CD4-positive, alpha-beta T cell treated with Interleukin-6 at 100 ng/mL for 8 hours (primary cell): ENCODE measurements at places on chromosomes 5 and 9.
A peak's percentile ranks its signal among the peaks of the same experiment; 100 is the strongest.

GRCh38 chr5:140345919-140346347 lies 470 bp downstream of the HBEGF start:
- no peak for DNase-seq

GRCh38 chr5:80227979-80228596 lies 27.8 kb downstream of the SERINC5 start:
- no peak for DNase-seq

DNA sequence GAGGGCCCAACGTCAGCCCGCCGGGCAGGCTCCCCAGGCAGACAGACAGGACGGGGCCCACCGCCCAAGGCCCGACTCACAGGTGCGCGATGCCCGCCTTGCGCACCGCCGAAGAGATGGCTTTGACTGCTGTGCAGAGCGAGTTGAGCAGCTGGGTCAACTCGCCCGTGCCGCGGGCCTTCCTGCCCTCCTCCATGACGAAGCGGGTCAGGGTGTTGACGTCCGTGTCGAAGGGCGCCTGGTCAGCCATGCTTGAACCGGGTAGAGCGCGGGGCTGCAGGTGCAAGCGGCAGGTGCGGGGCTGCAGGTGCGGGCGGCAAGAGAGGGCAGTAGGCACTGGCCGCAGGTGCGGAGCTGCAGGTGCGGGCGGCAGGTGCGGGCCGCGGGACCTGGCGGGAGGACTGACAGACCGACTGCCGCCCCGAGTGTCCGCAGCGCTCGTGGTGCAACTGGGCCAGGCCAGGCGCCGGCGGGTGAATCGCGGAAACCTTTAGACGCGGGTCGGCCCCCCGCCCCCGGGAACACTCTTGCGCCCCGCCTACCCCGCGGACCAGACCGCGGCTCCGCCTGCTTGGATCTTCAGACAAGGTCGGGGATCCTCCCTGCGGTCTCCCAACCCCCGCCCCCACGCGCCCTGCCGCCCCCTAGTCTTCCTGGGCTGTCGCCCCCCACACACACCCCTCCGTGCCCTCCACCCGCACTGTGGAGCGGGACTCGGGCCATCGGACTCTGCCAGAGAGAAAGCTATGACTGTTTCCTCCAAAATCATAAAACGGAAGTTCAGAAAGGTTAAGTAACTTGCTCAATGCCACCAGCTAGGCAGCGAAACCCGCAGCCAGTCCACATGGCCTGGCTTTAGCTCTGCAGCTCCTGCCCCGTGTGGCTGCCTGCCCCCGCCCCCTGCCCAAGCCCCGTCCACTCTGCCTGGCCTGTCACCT lies at the start of gene FBP1:
Gene FBP1, minus strand, starts transcription at position 458 of the 938 bp plus-strand sequence. Its CDS starts 208 bp downstream, at position 250.
- no peak for DNase-seq

DNA sequence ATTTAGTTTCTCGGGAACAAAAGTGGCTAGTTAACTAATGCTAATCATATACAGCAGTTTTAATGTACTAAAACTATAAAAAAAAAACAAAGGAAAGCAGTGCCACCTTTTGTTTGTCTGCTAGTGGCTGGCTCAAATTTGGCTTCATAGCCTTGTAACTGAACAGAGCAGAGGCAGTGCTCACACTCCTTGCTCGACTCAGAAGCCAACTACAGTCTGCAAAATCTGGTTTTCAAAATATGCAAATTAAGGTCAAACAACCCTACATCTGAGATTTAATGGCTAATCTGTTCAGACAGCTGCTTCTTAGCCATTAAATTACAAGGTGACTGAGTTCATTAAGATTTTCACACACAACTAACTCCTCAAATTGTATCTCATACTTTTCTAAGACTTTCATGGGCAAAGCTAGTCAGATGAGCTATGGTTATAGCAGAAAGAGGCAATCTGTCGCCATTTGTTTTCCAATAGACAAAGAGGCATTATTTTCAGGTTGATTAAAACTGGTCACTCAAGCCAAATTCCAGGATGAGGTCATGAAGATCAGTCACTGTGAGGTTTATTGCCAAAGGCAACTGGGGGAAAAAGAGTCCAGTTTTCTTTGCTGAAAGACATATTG lies 56.8 kb upstream of the EPB41L4A start:
- no peak for DNase-seq

DNA sequence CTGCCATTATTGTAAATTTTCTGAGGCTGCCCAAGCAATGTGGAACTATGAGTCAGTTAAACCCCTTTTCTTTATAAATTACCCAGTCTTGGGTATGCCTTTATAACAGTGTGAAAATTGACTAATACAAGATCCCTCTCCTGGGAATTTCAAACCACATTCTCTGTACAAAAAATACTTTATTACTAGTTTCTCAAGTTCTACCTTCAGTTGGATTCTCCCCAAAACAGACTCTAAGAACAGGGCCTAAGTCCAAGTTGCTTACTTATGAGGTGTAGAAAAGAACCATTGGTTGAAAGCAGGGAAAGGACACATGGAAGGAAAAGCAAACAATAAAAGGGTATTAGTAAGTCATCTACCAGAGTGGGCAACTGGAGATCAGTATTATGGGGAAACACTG lies 343.2 kb downstream of the TMEM232 start:
- DNase-seq = no peak

GRCh38 chr9:120256146-120256545 lies 323.8 kb downstream of the CDK5RAP2 start:
- no peak for DNase-seq

- DNase-seq = no peak
These were observed 309.1 kb downstream of the SPOCK1 start for GRCh38 chr5:137190031-137190430.

- peak; percentile 91 for DNase-seq
These were observed at the start of gene TNIP1 for GRCh38 chr5:151080613-151081430. TNIP1 (minus strand) TSS chr5:151081034; CDS start chr5:151065095, 15,939 bp downstream.

DNA sequence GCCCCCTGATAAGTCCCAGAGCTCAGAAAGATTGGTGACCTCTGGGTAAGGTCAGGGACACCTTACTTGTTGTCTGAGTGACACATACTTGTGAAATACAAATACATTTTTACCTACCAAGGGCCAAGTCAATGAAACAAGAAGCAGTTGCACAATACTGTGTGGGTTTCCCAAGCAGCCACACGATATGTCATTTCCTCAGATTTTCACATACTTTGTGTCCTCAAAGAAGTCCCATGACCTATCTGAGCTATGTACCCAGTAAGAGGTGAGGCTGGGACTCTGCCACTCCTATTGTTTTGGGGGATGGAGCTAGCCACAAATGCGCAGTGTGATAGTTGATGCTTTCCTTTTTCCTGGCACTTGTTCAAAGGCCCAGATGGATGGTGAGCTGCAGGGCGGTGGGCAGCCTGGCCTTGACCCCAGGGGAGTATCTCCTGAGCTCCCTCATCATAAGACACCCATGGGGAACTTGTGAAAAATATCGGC lies 4.8 kb upstream of the SLC25A51 start:
- DNase-seq = no peak

DNA sequence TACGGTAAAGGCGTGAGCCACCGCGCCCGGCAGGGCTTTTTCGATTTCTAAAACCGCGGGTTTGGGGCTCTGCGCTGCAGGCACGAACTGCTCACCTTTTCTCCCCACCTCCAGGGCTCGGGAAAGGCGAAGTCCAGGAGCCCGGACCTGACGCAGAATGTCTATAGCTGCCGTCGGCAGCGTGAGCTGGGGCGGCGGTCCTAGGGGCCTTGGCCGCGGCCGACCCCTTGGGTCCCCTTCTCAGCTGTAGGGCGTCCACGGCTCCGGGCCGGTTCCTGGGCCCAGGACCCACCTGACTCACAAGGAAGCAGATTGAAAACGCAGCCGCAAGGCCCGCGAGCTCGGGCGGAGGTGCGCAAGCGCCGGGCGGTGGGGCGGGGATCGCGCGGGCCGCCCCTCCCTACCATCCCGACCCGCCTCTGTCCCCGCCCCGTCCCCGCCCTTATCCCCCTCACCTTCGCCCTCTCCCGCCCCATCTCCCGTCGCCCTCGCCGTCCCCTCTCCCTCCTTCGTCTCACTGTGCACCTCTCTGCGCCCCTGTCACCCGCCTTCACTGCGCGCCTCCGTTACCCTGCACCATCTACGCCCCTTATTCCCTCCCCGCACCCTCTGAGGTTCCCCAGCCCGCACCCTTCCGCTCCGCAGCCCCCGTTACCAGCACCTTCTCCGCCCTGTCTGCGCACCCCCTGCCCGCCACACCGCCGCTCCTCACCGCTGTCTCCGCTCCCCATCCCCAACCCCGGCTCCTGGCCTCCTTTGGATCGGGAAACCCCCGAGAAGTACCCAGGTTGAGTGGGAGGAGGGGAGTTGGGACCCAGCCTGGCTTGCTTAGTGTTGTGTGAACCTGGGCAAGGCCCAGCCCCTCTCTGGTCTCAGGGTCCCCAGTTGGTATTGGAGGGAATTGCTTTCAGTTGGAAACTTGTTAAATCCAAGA lies at the start of gene HDHD3:
Gene HDHD3, minus strand, starts transcription at position 353 of the 934 bp plus-strand sequence. CDS start 2,632 bp downstream, outside the sequence.
- DNase-seq = peak; percentile 88

DNA sequence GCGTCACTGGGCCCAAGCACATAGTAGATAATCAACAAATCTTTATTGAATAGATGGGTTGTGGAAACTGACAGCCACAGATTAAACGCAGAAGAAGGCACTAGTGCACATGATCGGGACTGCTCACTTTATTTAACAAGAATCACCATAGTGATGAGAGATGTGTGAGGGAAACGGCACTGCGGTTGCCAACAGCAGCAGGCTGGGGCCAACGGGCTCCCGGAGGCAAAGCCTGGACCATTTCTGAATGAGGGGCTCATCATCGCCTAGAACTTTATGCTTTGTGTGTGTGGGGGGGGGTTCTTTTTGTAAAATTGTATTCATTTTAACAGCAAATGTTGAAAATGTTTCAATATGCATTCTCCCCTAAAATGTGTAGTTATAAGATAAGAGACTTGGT lies 61.9 kb upstream of the RUFY1 start:
- DNase-seq = no peak

GRCh38 chr5:73796164-73797131 lies 170.5 kb downstream of the ARHGEF28 start:
- DNase-seq = no peak

- no peak for DNase-seq
These were observed 87.3 kb downstream of the INSYN2B start for GRCh38 chr5:169893010-169893409.

DNA sequence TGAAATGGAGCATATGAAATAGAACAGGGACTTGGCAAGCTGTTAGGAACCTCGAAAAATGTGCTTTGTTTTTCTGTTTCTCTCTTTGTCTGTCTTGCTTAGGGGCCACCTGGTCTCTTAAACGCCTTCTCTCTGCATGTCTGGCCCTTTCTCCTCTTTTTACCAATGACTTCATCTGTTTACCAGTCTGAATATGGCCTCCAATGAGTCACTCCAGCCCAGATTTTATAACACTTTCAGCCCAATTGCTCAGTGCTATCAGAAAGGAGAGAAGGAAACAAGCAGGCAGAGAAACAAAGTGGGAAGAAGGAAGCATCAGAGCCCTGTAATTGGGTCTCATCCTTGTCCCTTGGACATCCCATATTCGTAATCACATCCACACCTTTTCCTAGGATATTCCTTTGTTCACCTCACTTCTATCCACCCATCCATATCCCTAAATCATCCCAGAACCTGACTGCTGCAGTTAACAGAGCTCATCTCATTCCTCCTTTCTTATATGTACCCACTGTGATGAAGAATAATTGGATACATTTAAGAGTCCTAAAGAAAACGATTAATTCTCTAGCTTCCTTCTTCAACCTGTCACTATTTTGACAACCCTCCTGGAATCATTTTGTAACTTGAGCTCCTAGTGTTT lies 151.8 kb upstream of the GPR151 start:
- no peak for DNase-seq

GRCh38 chr9:37958154-37958553 lies 54.2 kb upstream of the SLC25A51 start:
- no peak for DNase-seq

GRCh38 chr5:68502531-68502930 lies 287.0 kb downstream of the PIK3R1 start:
- no peak for DNase-seq

DNA sequence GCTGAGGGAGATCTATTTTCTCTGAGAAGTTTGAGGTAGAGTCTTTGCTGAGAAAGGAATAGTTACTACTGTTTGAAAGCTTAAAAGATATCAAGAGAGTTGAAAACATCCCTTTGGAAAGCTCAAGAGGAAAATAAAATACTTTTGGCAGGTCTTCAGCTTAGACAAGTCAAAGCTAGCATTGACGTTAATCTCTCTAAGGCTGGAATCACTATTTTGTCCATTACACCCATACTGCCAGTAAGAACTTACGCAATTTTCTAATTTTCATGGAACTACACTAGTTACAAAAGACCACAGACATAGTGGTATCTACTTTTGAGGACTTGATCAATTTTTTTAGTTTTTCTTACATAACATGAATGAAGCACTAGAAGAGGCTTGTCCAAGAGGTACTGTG lies 494.9 kb downstream of the PSAT1 start:
- DNase-seq = no peak

DNA sequence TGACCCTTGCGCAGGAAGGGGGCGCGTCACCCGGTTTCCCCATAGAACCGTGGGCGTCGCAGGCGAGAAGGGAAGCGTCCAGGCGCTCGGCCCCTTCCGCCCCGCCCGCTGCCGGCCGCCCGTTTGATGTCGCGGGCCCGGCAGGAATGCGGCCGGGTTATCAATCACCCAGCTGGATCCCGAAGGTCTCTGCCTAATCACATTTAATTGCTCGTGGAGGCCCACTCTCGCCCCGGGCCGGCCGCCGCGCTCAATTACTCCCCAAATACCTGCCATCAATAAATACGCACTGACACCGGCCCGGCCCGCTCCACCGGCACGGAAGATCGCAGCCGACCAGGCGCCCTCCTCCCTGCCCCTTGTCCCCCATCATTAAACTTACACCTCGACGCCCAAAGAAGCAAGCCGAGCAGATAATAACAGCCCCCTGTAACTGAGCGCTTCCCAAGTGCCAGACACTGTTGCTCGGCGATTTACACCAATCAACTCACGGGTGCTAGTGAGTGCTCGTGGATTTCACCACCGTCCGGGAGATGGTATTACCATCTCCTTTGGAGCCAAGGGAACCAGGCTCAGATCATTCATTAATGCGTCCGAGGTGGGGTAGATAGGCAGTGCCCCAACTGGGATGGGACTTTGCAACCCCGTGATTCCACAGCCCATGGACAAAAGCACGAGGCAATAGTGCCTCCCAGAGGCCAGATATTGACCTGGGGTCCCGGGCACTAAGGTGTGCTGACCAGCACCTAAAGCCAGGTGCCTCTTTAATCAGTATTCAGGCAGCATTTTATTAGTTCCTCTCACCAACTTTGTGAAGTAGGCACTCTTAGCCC lies 11.3 kb downstream of the MSX2 start:
- DNase-seq = no peak

- DNase-seq = no peak
These were observed 47.1 kb upstream of the ZNF354A start for GRCh38 chr5:178777520-178777919.

GRCh38 chr5:120778491-120779484 lies 314.7 kb downstream of the PRR16 start:
- no peak for DNase-seq

GRCh38 chr5:157164521-157164920 lies 1.5 kb downstream of the GARIN3 start:
- no peak for DNase-seq

DNA sequence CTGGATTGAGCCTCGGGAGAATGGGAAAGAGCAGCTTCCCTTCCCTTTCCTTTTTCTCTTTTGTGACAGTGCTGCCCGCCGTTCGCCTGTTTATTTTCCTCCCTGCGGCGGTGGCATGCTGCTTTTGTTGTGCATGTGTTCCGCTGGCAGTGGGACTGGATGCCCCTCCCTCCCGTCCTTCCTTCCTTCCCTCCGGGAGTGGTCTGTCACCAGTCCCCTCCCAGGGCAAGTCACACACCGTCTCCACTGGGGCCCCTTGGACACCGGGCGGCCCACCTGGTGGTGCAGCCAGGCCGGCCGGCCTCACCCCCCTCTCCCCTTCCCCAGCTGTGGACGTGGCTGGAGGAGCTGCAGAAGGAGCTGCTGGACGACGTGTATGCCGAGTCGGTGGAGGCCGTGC lies 214.7 kb downstream of the TRIO start:
- DNase-seq = no peak

- no peak for DNase-seq
These were observed 107.8 kb upstream of the NR4A3 start for GRCh38 chr9:99713838-99714306.
